Fibroblast of villous mesenchyme (primary cell): ENCODE measurements at places on chromosomes 1 and 21. TPM values are rescaled to one million over a fixed set of nuclear protein-coding genes. Genes with fewer than 3 reads are reported as not detected.

DNA sequence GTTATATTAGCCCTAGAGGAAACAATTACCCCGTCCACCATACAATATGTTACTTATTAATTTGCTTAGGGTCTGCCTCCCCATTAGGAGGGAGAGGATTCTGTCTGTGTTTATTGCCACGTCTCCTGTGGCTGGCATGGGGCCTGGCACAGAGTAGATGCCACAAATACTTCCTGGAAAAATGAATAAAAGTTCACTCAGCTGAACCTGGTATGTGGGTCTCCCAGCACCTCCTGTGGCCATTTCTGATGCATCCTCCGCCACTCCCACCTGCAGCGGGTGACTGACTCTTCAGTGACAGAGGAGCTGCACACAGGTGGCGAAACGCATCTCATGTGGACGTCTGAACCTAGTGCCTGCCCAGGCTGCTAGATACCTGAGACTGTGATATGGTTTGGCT, 112.7 kb downstream of the CLIC6 start:
- DNase-seq, result no peak

Gene PLPPR5
- not detected in 2 replicates for total RNA-seq

- DNase-seq, result no peak
Measured at GRCh38 chr1:76161451-76161850, 86.9 kb downstream of the ST6GALNAC3 start.

DNA sequence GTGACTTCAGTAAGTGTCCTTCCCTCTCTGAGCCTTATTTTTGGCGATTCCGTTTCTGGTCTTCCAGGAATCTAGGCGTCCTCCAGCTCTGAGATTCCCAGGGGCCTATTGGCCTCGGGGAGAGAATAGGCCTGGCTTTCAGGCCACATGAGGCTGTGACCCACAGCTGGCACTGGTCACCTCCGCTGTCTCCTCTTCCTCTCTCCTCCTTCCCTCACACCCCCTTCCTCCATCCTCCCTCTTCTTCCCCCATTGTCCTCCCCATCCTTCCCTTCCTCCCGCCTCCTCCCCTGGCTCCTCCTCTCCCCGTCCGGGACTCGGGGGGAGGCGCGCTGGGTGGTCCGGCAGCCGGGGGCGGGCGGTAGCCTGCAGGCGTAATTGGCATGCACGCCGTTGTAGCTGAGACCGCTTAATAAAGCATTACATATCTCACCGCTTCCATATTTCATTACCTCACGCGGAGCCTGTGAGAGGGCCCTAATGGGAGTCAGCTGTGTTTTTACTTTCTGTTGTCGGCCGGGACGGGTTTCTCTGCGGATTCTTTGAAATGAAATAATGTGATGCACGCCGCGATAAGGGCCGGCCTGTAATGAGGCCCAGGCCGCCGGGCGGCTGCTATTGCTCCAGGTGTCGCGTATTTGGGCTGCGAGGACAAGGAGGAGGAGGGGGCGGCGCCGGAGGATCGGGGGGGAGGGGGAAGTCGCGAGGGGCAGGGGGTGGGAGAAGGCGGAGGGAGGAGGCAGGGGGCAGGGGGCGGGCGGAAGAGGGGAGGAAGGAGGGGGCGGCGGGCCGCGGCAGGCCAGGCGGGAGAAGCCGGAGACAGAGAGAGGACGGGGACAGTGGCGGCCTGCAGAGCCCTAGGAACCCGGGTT, 95.3 kb downstream of the FOXD2 start:
- DNase-seq, result peak; percentile 66

Gene ITGB2
- total RNA-seq, result under 0.01 and 0.43 TPM in 2 replicates

DNA sequence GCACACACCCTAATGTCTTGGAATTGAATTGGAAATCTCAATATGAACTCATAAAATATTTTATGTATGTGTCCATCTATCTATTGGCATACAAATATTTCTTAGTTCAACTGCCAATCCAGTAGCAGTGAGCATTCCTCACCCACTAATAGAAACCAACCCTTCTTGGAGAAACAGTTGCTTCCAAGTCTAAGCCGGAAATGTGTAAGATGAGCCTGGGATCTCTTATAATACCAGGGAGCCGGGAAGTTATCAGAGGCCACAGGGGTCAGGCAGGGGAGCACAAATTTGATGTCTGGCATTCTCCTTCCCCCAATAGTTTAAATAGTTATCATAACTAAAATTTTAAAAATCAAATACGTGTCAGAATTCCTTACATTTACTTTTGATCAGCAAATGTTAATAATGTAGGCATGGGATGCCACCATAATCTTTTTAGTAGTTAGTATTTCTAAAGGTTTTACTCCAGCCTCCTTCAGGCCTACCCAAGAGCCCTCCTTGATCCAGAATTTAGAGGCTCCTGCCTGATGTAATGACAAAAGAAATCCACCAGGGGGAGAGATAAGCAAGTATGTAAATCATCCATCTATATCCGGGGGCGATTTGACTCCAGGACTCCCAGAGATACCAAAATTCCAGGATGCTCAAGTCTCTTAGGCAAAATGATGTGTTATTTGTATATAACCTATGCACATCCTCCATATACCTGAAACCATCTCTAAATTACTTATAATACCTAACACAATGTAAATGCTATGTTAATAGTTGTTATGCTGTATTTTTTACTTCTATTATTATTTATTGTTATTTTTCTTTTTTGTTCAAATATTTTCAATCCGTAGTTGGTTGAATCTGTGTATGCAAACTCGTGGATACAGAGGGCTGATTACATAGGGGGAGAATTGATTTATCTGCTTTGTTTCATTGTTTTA, 218.7 kb upstream of the COA6 start:
- DNase-seq, result peak; percentile 70

Gene SPAG17
- total RNA-seq, result 0.32 TPM in 1 of 2 replicates, not detected in the other

DNA sequence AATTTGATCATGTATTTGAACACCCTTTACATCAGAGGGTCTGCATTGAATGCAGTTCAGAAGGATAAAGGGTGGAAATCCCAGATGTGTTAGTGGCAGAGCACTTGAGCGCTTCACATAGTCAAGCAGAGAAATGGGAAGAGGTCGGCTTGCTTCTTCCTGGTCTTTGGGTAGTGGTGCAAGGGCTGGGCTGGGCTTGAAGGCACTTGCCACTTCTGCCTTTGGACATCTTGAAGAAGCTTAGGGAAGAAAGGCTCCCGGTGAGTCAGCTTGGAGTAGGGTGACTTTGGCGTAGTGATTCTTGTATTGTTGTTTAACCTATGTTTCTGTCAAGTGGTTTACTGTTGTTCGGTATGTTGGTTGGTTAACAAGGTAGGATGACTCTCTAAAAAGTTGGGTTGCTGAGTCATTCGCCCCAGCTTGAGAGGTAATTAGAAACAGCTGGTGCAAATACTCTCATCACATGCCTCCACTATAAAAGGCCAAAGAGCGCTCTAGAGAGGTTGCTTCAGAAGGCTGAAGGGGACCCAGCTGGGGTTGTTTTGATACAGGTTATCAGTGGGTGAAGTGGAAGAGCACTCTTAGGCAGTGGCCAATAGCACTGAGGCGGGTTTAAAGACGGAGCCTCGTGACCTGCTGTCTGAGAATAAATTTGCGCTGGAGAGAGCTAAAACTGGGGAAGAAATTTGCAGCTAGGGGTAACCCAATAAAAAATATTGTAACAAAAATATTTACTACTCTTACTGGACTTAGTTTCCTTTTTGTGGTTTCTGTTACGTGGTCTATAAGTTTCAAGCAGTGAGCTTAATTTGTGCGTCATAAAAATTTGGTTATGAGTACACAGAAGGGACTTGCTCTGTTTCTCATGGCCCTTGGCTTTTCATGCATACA, 1.4 kb downstream of the BACH1 start:
- peak; percentile 98 for DNase-seq

Gene MYOG
- total RNA-seq, result not detected in 2 replicates

GRCh38 chr1:8396083-8396785, 78.3 kb downstream of the SLC45A1 start:
- DNase-seq, result peak; percentile 80

DNA sequence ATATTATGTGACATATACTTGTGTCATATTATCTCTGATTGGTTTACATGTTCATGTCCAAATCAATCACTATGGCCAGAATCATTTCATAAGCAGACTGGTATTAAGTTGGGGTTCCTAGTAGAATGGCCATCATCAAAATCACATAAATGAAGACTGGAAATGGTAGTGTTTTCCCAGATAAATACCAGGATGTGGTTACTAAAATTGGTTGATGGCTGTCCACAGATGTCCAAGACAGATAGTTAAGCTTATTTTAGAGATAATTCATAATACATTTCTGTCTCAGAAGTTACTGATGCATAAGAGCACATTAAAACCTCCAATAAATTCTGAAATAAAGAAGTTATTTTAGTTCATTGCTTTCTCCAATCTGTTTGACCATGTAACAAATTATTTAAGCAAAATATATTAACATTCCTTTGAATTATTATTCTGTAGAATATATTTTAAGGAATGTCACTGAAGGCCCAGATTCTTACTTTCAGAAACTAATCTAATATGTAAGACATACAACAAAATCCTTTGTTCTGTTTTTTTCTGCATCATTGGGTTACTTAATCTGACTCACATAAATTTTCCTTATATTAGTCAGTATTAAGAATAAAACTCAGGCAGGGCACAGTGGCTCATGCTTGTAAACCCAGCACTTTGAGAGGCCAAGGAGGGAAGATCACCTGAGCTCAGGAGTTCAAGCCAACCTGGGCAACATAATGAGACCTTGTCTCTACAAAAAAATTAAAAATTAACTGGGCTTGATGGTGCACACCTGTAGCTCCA, 483.9 kb downstream of the PTPRC start:
- DNase-seq, result peak; percentile 2

Gene PGLYRP4
- not detected in 2 replicates for total RNA-seq

- peak; percentile 72 for DNase-seq
Measured at GRCh38 chr1:108686614-108687313, 5.3 kb upstream of the PRPF38B start.

- DNase-seq, result no peak
Measured at GRCh38 chr1:17842686-17843085, 87.6 kb downstream of the ACTL8 start.

DNA sequence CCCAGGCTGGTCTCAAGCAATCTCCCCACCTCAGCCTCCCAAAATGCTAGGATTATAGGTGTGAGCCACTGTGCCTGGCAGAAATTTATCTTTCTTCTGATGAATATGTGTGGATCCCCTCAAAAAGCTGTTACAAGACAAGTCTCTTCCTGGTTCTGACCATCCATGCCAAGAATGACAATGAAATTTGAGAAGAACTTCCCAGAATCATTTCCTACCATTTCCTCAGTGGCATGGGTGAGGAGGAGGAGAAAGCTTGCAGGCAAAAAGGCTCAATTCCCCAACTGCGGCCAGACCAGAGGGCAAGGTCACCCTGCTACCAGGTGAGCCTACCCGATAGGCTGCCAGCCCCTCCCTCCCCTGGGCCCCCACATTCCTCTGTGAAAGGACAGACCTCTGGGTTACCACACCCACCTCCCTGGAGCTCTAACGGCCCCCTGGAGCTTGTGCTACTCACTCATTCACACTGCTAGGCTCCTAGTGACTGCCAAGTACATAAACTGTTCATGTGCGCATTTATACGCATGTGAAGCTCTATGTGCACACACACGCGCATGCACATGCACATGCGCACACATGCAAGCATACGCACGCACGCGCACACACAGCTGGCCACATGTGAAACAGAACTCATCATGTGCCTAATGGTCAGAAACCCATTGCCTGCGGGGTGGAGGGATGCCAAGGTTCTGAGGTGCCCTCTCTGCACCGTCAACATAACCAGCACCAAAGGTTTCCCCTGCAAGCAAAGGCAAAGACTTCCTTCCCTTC, 17.0 kb downstream of the MRAP start:
- no peak for DNase-seq

DNA sequence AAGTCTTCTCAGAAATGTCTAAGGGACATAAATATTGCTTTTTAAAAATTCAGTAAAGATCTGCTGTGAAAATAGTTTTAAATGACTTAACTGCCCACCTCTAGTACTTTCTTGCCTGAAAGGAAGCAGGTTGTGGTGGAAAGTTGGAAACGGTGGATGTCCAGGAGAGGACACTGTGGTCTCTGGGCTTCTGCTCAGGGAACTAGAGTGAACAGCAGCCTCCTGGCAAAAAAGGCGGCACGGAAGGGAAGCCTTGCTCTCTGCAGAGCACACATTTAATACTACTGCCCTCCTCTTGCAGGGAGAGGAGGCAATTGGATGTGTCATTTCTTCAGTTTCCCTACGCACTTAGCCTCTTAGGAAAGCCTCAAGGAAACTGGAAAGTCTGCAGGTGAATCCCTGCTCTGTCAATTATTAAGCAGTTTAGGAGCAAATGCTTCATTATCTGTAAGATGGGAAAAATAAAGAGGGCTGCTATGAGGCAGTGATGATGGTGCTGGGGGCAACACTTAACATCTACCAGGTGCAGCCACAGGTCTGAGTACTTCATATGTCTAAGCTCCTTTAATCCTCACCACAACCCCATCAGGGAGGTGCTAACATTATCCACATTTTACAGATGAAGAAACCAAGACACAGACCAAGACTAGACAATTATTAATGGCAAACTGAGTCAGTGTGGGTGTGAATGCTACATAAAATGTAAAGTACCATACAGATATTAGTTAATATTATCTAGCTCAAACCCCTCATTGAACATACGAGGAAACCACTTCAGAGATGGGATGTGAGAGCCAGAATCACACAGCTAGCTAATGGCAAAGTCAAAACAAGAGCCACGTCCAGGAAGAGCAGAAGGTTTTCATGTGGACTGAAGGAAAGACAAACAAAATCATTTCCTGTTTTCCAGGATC, 108.9 kb upstream of the ADAR start:
- DNase-seq, result no peak

- no peak for DNase-seq
Measured at GRCh38 chr1:118504867-118505266, 319.8 kb upstream of the SPAG17 start.

- DNase-seq, result no peak
Measured at GRCh38 chr21:34825948-34826548, 157.3 kb downstream of the CLIC6 start.

Gene FTCD
- under 0.01 and 0.43 TPM in 2 replicates for total RNA-seq

- DNase-seq, result no peak
Measured at GRCh38 chr1:80158771-80159170, 1152.2 kb upstream of the ADGRL4 start.

GRCh38 chr1:156655151-156655903, 13.4 kb downstream of the BCAN start:
- no peak for DNase-seq

DNA sequence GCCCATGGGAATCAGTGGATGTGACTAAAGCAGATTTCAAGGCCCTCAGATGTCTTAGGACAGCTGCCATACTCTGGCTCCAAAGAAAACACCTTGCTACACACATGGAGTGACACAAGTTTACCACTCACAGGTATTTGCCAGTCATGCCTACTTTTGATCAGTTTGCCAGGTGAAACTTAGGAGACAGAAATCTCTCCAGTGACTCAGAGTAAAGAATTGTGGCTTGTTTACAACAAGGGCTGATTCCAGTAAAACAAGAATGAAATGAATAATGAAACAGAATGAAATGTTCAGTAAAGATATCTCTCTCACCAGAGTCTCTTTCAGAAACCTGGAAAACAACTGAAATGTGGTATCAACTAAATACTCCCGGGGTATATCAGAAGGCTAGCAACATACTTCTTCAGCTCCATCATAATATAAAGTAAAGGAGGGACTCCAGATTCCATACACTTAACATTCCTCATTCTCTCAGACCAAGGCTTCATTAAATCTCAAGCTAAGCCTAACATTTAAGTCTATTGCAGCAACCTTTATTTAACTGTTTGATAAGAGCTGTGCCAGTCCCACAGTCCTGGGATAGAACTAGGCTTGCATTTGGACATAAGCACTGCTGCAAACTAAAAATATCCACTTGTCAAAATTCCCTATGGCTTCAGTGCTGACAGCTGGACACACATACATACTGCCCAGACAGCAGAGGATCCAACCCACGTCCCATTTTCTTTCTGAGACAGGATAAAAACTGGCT, 143.3 kb downstream of the SIPA1L2 start:
- DNase-seq, result peak; percentile 55
